ENCODE measurements at places on chromosomes 1 and 21.
A peak's percentile ranks its signal among the peaks of the same experiment; 100 is the strongest.

DNA sequence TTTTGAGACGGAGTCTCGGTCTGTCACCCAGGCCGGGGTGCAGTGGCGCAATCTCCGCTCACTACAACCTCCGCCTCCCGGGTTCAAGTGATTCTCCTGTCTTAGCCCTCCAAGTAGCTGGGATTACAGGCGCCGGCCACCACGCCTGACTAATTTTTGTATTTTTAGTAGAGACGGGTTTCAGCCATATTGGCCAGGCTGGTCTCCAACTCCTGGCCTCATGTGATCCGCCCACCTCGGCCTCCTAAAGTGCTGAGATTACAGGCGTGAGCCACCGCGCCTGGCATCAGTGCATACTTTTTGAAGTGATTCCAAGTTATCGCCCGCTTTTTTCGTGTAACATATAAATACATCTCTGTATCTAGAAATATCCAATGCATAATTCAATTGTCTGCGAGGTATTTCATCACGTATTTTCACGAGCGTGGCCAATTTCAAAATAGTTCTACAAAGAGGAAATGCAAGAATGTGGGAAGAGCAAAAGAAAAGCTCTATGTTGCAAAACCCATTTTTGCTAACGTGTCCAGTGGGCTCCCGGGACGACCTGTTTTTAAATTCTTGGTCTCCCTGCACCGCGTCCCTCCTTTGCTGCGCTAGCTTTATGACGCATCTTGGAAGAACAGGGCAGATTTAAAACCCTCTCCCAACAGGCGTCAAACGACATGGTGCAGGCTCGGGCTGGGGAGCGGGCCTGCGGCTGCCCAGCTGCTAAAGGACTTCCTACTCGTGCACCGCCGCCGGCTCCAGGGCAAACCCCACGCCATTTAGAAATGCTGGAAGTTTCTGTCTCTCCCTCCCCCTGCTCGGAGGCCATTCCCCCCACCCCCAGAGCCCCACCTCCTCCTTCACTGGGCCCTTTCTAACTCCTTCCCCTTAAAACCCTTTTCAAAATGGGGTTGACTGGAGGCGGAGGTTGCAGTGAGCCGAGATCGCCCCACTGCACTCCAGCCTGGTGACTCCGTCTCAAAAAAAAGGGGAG is 923 bp upstream of the IFNGR2 start:
- DNase-seq, result peak; percentile 72

- no peak for DNase-seq
These were observed 25.3 kb downstream of the TFF3 start for GRCh38 chr21:42289926-42290325.

- DNase-seq, result peak; percentile 1
These were observed 30.3 kb downstream of the SPATA17 start for GRCh38 chr1:217661407-217661806.

- DNase-seq, result no peak
These were observed 14.5 kb downstream of the WNT4 start for GRCh38 chr1:22128392-22128791.

DNA sequence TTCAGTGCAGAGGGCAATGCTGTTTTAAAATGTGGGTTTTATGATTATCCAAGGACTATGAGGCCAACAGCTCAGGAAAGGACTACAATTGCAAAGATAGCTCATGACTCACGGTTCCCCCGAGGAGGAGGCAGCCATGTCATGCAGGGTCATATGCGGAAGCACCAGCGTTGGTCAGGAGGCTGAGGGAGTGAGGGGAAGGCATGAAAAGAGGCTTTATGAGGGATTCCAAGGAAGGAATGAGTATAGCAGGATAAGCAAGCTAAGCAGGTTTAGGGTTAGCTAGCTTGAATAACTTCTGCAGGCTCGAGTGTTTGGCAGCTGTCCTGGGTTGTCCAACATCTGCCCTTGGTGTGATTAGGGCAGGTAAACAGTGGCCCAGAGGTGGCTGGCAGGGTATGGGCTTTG is 495.1 kb downstream of the SETD4 start:
- peak; percentile 89 for DNase-seq

DNA sequence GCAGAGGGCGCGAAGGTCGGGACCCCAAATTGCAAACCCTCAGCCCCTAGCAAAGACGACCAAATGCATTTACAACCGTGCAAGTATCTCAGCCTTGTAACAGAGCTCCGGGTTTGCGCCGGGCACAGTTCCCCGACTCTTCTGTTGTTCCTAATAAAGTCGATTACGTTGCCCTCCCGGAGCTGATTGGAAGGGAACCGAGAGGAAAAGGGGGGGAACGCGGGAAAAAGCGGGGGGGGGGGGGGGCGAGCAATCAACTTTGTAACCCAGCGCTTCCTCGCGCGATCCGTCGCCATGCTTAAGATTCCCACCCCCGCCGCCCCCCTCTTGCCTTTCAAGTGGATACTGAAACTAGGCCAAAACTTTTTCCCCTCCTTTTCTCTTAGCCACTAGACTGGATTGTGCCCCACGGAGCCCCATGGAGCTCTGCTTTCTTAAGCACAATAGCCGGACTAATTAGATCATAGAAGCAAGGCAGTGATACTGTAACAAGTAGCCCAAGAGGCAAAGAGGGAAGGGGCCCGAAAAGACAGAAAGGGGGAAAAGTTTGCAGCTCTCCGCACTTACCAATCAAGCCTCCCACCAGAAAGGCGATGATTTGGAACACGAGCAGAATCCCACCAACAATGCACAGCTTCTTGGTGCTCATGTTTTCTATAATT is 565 bp downstream of the WLS start:
- DNase-seq, result peak; percentile 80
